ENCODE measurements at places on chromosomes 6 and 20.

- no peak for DNase-seq
Observed at GRCh38 chr6:157535340-157536222, 154.6 kb downstream of the ZDHHC14 start.

DNA sequence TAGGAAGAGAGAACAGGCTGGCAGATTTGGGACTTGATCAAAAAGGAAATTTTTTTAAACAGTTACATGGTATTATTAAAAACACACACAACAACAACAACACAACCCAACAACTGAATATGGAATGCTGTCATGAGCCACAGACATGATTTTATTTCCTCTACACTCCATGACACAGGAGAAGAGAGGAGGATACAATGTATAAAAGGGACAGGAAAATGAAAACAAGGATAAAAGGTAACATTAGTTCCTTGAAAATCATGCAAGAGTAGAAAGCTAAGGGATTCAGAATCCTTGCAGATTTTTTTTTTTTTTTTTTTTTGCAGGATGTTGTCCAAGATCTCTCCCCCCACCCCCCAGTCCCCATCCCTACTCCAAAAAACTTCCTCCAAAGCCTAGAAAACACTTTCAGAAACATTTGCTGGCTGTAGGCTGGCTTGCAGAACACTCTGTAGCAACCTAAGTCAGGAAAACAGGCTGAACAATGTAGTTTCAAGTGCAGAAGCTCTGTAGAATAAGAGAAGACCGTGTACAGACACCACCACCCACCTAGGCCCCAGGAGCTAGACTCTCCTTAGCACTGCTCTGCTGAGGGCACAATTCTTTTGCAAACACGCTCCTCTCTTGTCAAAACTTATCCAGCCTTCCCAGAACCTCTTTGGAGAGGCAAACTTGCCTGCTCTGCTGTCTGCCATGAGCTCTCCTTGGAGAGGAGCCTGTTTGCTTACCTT, 845 bp downstream of the ZMYND8 start:
- no peak for DNase-seq

DNA sequence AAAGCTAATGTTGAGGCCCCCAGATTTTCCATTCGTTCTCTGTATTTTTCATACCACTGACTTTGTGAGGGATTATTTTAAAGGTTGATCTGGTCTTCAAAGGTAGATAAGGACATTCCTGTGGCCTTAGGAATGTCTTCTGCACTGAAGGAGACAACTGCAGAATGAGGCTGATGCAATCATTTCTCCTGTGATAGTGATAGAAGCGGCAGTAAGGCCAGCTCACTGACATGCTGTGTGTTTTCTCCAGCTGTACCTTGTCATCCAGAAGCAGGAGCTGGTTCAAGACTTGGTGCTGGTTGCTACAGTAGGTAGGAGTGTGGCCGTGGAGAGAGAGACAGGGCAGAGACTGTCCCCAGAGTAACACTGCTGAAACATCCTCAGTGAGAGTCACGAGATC, 53.8 kb downstream of the DCBLD1 start:
- DNase-seq, result no peak

DNA sequence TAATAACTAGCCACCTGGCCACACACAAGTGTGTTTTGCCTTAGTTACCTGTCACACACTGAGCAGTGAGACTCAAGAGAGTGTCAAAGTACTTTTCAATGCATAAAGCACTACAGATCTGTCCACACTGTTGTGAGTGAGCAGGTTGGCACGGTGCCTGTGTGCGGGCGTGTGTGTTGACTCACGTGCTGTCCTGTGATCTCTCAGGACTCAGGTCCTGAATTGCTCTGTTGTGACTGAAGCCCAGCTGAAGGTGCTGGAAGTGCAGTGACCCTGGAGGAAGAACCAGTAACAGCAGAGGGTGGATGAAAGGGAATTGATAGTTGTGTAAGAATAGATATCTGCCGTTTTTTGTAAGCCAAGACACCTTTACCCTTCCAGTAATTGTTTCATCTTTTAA, 18.3 kb downstream of the SLC16A10 start:
- DNase-seq, result no peak

DNA sequence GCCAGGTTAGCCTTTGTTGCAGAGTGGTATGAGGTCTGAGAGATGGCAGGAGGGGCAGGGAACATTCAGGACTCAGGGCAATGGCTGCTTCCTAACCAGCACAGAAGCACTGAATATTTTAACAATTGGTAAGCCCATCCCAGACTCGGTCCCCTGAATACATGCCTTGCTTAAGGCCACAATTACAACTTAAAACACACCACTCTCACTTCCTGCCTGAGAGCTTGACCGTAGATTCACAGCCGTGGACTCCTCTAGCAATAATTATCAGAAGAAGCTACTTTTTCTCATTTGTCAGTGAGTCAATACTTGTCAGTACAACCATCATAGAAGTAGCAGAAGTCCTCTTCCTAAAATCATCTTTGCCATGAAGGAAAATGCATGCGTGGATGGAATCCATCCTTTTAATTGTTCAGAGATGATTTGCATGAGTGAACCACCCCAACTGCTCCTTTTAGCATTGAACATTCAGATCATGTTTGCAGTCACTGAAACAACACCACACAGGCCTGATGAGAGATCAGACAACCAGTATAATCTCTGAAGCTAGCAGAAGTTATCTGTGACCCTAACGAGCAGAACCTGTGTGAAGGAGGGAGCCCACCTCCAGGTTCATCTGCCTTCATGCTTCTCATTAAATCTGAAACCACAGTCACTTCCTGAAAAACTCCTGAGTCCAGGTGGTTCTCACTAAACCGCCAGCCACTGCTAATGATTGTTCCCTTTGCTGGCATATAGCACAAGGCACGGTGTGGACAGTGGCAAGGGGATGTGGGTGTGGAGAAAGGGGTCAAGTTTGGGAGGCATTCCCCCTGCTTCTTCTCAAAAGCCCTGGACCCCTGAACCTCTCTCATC, 333.9 kb upstream of the CNR1 start:
- no peak for DNase-seq

DNA sequence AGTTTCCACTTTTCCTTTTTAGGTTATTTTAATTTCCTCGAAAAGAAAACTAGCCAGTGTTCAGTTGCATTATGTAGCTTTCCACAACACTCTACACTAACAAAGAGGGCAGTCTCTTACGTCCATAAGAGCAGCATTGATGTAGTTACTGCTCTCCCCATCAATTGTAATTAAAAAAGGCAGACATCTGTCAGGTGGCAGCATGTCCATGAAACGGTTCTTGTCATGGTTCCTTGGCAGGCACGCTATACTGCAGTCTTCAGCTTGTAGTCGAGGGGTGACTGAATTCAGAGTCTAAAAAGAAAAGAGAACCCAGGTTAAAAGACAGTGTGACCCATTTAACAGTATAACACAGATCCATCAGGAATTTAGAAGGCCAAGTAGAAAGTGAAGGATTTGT, 80.1 kb upstream of the THEMIS start:
- DNase-seq, result no peak

DNA sequence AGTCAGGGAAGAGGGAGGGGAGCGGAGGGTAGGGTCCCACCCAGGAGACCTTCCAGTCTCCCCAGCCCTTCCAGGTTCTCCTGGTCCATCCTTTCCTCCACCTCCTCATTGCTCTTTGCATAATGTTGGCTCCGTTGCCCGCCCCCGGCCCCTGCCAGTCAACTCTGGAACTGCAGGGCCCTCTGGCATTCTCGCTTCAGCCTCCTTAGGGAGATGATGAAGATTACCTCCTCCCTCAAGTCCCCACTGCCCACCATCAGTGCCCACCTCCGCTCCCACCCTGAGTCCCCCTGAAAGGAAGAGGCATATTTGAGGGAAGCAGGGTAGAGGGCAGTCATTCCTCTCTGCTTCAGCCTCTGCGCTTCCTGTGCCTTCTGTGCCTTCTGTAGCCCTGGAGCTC, 8.5 kb downstream of the TMEM63B start:
- no peak for DNase-seq

- DNase-seq, result no peak
Observed at GRCh38 chr6:10416516-10416862, 1.6 kb upstream of the TFAP2A start.

- no peak for DNase-seq
Observed at GRCh38 chr6:106214531-106214930, 111.0 kb downstream of the ATG5 start.

DNA sequence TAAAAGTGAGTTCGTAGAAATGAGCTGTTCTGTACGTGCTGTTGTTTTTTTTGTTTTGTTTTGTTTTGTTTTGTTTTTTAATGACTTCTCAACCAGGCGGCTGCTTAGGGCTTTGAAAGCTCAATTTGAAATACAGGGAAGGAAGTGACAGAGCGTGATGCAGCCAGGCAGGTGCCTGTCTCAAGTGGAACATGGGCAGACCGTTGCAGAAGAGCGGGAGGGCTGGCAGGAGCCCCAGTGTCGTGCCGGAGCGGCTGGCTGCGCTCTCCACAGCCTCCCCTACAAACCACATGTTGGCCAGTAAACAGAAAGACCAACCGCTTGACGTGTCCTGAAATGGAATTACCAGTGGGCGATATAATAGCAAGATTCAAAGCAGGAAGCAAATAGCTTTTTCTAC, 164.9 kb upstream of the RREB1 start:
- no peak for DNase-seq

DNA sequence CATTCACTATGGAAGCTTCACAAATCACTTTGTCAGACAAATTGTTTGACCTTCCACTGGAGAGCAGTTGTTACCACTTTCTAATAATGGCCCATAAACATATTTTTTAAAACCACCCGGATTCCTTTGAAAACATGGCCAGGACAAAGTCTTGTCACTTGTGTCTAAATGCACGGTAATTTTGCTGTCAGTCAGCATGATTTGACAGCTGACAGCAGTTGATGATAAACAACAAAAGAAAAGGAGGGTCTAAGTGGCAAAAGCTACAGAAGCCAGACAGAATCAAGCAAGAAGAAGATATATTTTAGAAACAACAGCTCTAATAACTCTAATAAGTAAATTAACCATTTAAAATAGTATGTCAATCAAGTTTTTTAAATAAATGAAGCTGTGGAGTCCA, 27.7 kb upstream of the CARMIL1 start:
- no peak for DNase-seq

GRCh38 chr20:48930035-48930434, 8.5 kb downstream of the ARFGEF2 start:
- DNase-seq, result no peak

DNA sequence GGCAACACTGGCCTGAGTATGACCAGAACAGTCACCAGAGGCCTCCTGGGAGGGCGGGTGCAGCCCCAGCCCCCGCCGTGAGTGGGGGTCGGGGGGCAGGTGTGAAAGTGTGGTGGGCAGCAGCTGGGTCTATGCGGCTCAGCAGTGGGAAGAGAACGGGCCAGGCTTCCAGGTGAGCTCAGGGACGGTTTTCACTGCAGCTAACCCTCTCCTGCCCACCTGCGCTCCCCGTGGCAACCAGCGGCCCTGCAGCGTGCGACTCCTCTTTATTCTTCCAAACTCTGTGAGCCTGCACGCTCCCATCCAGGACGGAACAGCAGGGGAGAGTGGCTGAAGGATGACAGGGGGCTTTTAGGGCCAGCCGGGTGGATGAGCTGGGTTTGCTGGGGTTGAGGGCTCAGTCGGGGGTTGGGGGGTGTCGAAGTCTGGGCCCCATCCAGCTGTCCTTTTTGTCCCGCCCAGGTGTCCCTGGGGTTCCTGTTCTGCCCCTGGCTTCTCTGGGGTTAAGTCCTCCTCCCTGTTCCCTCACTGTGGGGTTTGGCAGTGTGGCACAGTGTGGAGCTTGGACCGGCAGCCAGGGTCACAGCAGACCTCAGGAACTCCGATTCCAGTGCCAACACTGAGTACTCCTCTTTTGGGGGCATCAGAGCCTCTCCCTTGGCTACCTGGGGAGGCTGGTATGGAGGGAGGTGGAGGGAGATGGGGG, 859 bp upstream of the BIRC7 start:
- no peak for DNase-seq

- DNase-seq, result no peak
Observed at GRCh38 chr20:49865559-49865958, 49.8 kb downstream of the SPATA2 start.

DNA sequence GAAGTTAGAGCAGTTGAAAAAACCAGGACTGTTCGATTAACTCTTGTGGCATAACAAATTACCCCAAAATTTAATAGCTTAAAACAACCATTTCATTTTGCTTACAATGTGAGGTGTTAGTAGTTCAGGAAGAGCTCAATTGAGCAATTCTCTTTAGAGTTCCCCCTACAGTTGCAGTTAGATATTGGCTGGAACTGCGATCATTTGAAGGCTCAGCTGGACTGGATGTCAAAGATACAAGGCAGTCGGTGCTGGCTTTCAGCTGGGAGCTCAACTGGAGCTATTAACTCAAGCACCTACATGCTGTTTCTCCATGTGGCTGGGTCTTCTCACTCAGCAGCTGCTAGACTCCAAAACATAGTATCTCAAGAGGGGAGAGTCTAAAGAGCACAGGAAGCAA, 96.0 kb upstream of the LOC128125822 start:
- DNase-seq, result no peak

DNA sequence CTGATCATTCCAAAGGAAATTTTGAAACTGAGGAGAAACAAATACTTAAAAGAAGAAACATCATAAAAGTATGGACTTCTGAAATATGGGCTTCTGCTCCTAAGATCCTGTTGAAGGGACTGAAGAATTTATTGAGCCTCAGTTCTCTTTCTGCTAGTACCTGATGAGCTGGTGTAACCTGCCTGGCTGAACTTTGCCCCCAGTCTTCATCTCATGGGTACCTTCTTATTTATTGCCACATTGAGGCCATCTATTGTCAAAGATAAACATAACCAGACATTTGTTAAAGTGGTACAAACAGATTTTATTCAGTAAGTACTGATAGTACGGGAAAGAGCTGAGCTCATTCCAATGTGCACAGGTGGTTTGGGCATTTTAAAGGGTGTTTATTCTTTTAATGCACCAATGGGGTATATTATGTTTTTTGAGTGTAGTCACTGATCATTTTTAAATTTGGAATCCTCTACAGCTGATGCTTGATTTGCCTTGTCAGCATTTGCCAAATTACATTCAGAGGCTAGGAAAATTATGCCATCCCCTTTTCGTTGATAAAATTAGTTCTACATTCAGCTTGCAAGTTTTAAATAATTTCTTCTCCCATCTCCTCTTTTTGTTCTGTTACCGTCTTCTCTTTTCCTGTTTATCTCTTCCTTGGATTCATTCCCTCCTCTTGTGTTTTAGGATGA, 118.2 kb downstream of the PRIM2 start:
- no peak for DNase-seq

- no peak for DNase-seq
Observed at GRCh38 chr6:157759028-157759427, 64.0 kb upstream of the SNX9 start.

DNA sequence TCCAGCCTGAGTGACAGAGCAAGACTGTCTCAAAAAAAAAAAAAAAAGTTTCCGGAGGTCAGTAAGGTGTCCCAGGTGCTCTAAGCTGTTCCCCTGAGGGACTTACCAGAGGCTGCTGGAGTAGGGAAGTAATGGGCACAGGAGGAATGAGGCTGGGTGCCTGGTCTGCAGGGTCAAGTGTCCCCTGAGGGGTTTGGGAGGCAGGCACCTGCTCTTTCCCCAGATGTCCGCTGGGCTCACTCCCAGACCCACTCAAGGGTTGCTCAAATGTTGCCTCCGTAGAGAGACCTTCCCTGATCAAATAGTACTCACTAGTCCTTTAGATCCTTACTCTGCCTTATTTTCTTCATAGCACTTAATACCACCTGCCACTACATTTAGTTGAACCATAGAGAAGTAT, 5.4 kb upstream of the MAPK13 start:
- no peak for DNase-seq
